Brain microvascular endothelial cell (primary cell): ENCODE measurements at places on chromosomes 16 and 17.

- no peak for DNase-seq
Observed at GRCh38 chr17:11707586-11707985, 109.3 kb downstream of the DNAH9 start.

- DNase-seq = peak; percentile 83
Observed at GRCh38 chr16:68520649-68521086, 18.4 kb upstream of the ZFP90 start.

DNA sequence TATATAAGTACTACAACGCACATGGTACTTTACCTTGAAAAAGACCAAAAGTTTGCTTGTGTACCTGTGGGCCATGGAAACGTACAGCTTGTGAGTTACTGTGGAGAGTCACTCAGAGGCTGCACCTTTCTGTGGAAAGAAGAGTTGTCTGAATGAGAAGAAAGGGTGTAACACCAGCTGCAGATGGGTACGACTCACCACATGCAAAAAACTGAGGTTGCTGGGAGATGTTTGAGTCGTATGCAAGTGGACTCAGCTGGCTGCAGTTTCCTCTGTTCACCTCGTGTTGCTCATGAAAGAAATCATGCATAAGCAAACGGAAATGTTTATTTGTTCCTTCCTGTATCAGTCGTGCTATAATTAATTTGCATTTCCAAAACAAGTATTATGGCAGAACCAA lies 22.4 kb upstream of the DYNLRB2 start:
- DNase-seq = no peak

- no peak for DNase-seq
Observed at GRCh38 chr17:57601143-57601735, 143.9 kb downstream of the CCDC182 start.

DNA sequence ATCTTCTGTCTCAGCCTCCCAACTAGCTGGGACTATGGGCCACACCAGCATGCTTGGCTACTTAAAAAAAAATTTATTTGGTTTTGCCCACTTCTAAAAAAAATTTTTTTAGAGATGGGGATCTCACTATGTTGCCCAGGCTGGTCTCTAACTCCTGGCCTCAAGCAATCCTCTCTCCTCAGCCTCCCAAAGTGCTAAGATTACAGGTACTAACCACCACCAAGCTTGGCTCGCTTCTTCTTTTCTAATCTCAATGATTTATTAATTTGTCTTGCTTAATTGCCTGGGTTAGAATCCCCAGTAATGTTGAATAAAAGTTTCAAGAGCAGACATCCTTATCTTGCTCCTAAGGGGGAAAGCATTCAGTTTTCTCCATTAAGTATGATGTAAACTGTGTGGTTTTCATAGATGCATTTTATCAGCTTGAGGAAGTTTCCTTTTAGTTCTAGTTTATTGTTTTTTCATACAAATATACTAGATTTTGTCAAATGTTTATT lies 65.8 kb upstream of the NACA2 start:
- no peak for DNase-seq
